ENCODE measurements at places on chromosomes 2 and 18.
A peak's percentile ranks its signal among the peaks of the same experiment; 100 is the strongest.

DNA sequence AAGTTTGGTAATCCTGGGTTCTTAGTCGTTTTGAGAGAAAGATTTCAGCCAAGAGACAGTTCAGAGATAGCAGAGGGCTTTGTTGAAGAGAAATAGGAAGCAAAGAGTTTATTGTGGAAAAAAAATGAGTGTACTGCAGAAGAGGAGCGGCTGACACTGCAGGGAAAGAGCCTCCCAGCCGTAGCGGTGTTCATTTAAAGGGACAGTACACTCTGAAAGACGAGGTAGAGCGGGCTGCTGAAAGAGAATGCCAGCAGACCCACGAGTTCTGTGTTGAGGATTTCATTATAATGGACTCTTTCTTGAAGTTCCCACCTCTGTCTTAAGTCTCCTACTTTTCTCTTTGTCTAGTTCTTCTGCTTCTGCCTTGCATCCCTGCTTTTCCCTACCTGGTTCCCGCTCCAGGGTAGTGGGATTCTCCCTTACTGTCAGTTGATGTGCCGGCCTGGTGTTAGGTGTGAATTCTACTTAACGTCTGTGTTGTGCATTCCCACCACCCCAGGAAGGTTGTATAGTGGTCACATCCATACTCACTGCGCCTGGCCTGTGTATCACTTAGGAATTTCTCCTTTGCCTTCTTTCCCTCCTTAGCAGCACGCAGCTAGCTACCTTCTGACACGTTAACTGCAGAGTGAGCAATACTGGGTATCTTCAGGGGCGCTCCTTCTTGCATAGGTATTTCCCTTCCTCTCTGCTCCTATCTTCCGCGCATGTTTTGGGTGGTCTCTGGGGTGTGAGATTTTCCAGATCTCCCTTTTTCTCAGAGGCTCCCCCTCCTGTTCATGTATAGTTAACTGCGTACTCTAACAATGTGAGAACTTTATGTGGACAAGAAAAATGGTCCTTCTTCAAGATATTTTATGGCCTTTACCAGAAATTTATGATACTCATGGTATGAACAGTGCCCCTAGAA lies 164.5 kb downstream of the PTH2R start:
- peak overlapping the region; percentile 8 for H3K4me3 ChIP-seq
- DNase-seq: no peak
- no peak overlapping the region for H3K27ac ChIP-seq

DNA sequence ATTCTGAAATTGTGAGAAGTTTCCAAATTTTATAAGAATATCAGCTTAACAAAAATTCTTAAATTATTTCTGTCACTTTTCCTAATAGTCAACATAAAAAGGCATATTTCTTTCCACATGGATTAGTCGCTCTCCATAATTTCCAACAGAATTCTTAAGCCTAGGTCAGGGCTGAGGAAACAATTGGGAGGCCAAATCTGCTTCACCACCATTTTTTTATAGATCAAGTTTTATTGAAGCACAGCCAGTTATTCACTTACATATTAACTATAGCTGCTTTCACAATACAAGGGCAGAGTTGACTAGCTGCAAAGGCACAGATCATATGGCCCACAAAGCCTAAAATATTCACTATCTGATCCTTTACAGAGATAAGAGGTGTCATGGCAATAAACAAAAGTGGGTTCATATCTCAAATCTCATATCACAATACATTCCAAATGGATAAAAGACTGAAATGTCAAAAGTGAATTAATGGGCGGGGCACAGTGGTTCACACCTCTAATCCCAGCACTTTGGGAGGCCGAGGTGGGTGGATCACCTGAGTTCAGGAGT lies 18.7 kb downstream of the MEMO1 start:
- no peak overlapping the region for H3K27ac ChIP-seq
- no peaks in the 10 kb centered on the region for H3K4me1 ChIP-seq
- no peak for DNase-seq
- no peaks in the 10 kb centered on the region for H3K36me3 ChIP-seq

GRCh38 chr2:36565712-36566111 lies 32.3 kb downstream of the FEZ2 start:
- H3K4me1 ChIP-seq: peaks cover 52% of the 10 kb centered on the region
- H3K36me3 ChIP-seq: no peaks in the 10 kb centered on the region
- no peaks in the 10 kb centered on the region for H3K27me3 ChIP-seq
- no peak for DNase-seq
- H3K27ac ChIP-seq: no peak overlapping the region

DNA sequence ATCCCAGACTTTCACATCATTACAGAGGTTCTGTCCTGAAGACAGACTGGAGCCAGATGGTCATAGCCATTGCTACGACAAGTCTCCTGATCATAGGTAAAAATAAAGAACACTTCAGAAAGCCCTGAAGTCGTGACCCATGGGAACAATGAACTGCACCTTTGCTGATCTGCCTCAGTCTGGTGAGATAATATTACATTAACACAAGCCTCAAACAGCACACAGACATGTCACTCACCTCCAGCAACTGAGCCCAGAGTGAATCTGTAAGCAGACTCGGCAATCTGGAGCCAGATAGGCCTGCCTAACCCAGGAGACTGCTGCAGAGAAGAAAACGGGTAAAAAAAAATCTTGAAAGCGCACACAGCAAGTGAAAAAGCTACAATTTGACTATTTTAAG lies 79.2 kb downstream of the SLC25A12 start:
- no peak overlapping the region for H3K27ac ChIP-seq
- no peak overlapping the region for H3K4me3 ChIP-seq
- no peaks in the 10 kb centered on the region for H3K27me3 ChIP-seq

- no peaks in the 10 kb centered on the region for H3K36me3 ChIP-seq
- H3K4me1 ChIP-seq: no peaks in the 10 kb centered on the region
- no peak overlapping the region for H3K4me3 ChIP-seq
- H3K27me3 ChIP-seq: no peaks in the 10 kb centered on the region
Observed at GRCh38 chr2:63790906-63791305, 50.8 kb upstream of the UGP2 start.

DNA sequence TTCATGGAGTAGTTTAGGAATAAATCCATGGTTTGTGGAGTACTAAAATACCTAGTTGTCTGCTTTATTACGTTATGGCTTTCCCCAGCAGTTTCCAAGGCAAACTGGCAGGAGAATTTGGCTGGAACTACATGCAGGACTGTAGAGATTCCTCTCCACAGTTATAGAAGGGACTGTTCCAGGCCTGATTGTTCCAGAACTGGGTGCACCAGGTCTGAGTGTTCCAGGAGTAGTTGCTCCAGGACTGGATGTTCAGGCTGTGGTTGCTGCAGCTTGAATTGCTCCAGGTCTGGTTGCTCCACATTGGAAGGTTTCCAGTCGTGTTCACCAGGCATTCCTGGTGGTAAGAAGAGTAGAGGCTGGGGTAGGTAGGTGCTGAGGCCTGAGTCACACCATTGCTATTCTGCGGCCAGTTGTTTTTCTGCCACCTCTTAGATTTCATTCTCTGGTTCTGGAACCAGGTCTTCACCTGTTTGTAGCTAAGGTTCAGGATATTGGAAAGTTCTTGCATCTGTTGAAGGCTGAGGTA lies 28.1 kb downstream of the SGPP2 start:
- DNase-seq: no peak
- no peak overlapping the region for H3K27ac ChIP-seq
- no peaks in the 10 kb centered on the region for H3K36me3 ChIP-seq

DNA sequence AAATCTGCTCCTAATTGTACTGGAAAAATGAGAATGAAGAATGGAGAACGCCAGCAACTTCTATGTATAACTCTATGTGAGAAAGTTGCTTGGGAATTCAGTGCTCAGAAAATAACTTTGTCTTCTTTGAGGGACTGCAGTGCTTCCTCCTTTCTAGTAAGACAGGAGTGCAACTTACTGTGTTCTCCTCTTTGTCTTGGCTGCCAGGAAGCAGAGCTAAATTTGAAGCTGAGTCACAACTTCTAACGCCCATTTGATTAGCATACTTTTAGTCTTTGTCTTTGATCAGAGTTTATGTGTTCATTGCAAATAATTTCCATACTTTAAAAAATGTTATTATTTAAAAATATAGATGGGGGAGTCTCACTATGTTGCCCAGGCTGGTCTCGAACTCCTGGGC lies 6.6 kb downstream of the ARHGAP25 start:
- H3K4me1 ChIP-seq: no peaks in the 10 kb centered on the region
- DNase-seq: no peak
- H3K27ac ChIP-seq: peak overlapping the region; percentile 15
- no peaks in the 10 kb centered on the region for H3K27me3 ChIP-seq
- no peaks in the 10 kb centered on the region for H3K36me3 ChIP-seq

- no peaks in the 10 kb centered on the region for H3K27me3 ChIP-seq
- no peak for DNase-seq
- peaks cover 3% of the 10 kb centered on the region for H3K36me3 ChIP-seq
- H3K4me1 ChIP-seq: no peaks in the 10 kb centered on the region
- H3K27ac ChIP-seq: no peak overlapping the region
Observed at GRCh38 chr2:73746015-73746876, 9.1 kb upstream of the TPRKB start.

GRCh38 chr2:16069933-16070647 lies 129.7 kb downstream of the MYCN start:
- no peaks in the 10 kb centered on the region for H3K27me3 ChIP-seq
- no peaks in the 10 kb centered on the region for H3K4me1 ChIP-seq
- DNase-seq: no peak
- no peaks in the 10 kb centered on the region for H3K36me3 ChIP-seq
- peak overlapping the region; percentile 91 for H3K27ac ChIP-seq

- no peak for DNase-seq
- H3K27ac ChIP-seq: no peak overlapping the region
- no peak overlapping the region for H3K4me3 ChIP-seq
- no peaks in the 10 kb centered on the region for H3K4me1 ChIP-seq
- no peaks in the 10 kb centered on the region for H3K36me3 ChIP-seq
- H3K27me3 ChIP-seq: no peaks in the 10 kb centered on the region
Observed at GRCh38 chr2:72955228-72956049, 38.1 kb downstream of the EMX1 start.

GRCh38 chr2:134470561-134471168 lies 216.8 kb downstream of the MGAT5 start:
- no peak overlapping the region for H3K27ac ChIP-seq
- no peaks in the 10 kb centered on the region for H3K36me3 ChIP-seq
- no peaks in the 10 kb centered on the region for H3K4me1 ChIP-seq
- no peaks in the 10 kb centered on the region for H3K27me3 ChIP-seq
- no peak for DNase-seq

GRCh38 chr2:199882667-199883066 lies 28.4 kb upstream of the C2orf69 start:
- no peak overlapping the region for H3K27ac ChIP-seq
- H3K4me3 ChIP-seq: no peak overlapping the region
- no peaks in the 10 kb centered on the region for H3K27me3 ChIP-seq
- no peaks in the 10 kb centered on the region for H3K4me1 ChIP-seq

DNA sequence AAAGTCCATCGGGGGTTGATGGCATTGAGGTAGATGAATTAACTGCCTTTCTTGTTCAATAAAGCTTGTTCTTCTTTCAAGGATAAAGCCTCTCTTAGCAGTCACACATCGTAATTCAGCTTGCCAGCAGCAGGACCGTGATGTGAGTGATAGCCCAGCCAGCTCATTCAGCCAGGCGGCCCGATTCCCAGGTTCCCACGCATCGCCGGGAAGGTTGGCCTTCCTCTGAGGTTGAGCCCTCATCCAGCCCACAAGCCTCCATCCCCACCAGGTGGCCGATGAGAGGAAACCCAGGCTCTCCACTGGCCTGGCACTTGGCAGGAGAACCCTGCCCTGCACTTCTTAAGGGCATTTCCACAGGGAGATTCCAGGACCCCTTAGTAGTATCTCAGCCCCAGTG lies 4.7 kb downstream of the AGAP1 start:
- no peak for DNase-seq
- H3K4me3 ChIP-seq: no peak overlapping the region
- no peak overlapping the region for H3K27ac ChIP-seq
- H3K4me1 ChIP-seq: no peaks in the 10 kb centered on the region

DNA sequence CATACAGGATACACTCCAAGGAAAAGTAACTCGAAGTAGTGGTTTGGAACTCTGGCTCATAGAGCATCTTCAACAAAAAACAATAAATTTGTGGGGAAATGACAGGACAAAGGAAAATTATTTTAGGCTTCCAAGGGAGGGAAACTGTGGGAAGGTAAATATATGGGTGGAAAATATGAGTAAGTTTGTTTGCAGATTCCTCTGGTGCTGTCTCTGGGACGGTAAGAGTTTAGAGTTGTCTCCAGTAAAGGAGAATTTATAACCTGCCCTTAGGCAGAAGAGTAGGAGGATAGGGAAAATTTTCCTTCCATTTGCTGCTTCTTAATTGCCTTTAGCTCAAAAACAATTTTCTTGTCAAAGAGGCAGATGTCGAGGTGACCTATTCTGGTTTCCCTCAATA lies 19.3 kb downstream of the HNMT start:
- no peak overlapping the region for H3K27ac ChIP-seq
- H3K4me1 ChIP-seq: no peaks in the 10 kb centered on the region
- no peaks in the 10 kb centered on the region for H3K36me3 ChIP-seq
- H3K4me3 ChIP-seq: no peak overlapping the region
- no peaks in the 10 kb centered on the region for H3K27me3 ChIP-seq

GRCh38 chr2:30266051-30266621 lies 34.8 kb downstream of the LBH start:
- H3K4me1 ChIP-seq: peaks cover 7% of the 10 kb centered on the region
- DNase-seq: no peak
- no peaks in the 10 kb centered on the region for H3K36me3 ChIP-seq
- no peak overlapping the region for H3K4me3 ChIP-seq

DNA sequence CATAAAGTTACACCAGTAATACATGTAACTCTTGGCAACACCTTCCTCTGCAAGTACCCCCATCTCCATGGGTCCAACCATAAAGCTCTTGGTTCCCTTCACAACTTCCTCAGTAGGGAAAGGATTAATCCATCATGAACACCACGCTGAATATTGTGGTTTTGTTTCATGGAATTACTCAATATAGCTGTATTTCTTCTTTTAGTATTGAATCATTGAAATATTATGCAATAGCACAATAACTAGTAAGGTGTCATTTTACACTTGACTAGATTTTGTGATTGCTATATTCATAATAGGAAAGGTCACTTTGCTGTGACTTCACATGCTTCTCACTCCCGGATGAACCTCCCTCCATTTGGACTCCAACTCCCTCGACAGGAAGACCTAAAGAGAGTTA lies 29.7 kb upstream of the PID1 start:
- DNase-seq: no peak
- peaks cover 15% of the 10 kb centered on the region for H3K4me1 ChIP-seq
- H3K36me3 ChIP-seq: no peaks in the 10 kb centered on the region
- no peak overlapping the region for H3K4me3 ChIP-seq
- H3K27me3 ChIP-seq: no peaks in the 10 kb centered on the region
- H3K27ac ChIP-seq: no peak overlapping the region

- DNase-seq: no peak
- no peaks in the 10 kb centered on the region for H3K27me3 ChIP-seq
- no peak overlapping the region for H3K4me3 ChIP-seq
Observed at GRCh38 chr2:199100326-199101110, 357.2 kb downstream of the SATB2 start.

- no peaks in the 10 kb centered on the region for H3K27me3 ChIP-seq
- H3K36me3 ChIP-seq: no peaks in the 10 kb centered on the region
Observed at GRCh38 chr2:136022396-136023146, 37.1 kb upstream of the DARS1 start.

Measured in tibial nerve (tissue), 4 donors.